ENCODE measurements at places on chromosomes 12 and 14.
A peak's percentile ranks its signal among the peaks of the same experiment; 100 is the strongest.

GRCh38 chr14:59771577-59771976, 99.0 kb downstream of the RTN1 start:
- DNase-seq: peak; percentile 74

DNA sequence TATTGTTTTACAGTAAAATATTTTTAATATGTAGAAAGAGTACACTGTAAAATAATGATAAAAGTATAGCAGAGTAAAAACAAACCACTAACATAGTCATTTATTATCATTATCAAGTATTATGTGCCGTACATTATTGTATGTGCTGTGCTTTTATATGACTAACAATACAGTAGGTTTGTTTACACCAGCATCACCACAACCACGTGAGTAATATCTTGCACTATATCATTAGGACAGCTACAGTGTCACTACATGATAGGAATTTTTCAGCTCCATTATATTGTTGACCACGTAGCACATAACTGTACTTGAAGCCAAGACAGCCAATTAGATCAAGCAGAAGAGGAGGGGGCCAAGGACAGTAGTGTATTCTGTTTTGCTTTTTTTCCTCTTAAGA, 415.4 kb downstream of the RAD51B start:
- DNase-seq: no peak

GRCh38 chr12:62331306-62331705, 71.1 kb downstream of the USP15 start:
- DNase-seq: no peak

- no peak for DNase-seq
Observed at GRCh38 chr12:22691319-22691718, 66.3 kb downstream of the ETNK1 start.

All from cardiac fibroblast (primary cell).